Stimulated activated CD4-positive, alpha-beta T cell treated with anti-CD3 and anti-CD28 coated beads, Interleukin-1b, Interleukin-23, amount 100 ng/mL, for 4 hours (primary cell): ENCODE measurements at places on chromosomes 7 and 10.

- DNase-seq: no peak
These were observed 125.7 kb downstream of the ARHGAP22 start for GRCh38 chr10:48478980-48479811.

- no peak for DNase-seq
These were observed 87.8 kb upstream of the KLF6 start for GRCh38 chr10:3872712-3873329.

DNA sequence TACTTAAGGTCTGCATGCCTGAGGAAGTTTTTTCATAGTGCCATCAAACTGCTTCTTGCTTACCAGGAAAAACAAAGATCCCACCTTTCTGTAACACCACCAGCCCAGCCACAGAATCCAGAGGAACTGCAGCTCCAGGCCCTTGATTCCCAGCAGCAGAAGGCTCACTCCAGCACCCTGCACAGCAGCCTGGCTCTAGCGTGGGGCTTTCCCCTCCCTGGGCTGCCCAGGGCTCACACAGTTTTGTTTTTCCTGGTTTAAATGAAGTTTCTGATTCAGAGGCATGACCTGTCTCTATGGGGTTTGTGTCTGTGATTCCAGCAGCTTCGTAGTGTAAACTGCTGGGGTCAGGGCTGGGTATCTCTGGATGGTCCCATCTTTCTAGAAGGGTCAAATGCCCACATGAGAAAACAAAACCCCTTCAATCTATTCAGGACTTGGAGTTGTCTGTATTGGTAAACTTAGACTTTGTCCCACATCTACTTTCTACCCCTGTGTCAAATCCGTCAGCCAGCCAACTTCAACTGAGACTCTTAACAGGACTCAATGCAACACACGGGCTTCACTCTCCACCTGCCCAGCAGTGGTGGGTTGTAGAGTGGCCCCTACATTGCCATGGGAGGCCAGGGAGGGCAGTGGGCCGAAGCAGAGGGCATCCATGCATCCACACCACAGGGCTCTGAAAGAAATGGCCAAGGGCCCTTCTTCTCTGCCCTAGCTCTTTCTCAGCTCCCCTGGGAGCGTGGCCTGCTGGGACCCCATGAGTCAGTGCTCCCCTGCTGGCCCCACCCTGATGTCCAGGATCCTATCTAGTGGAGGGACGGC lies 73.6 kb downstream of the ATXN7L1 start:
- no peak for DNase-seq

DNA sequence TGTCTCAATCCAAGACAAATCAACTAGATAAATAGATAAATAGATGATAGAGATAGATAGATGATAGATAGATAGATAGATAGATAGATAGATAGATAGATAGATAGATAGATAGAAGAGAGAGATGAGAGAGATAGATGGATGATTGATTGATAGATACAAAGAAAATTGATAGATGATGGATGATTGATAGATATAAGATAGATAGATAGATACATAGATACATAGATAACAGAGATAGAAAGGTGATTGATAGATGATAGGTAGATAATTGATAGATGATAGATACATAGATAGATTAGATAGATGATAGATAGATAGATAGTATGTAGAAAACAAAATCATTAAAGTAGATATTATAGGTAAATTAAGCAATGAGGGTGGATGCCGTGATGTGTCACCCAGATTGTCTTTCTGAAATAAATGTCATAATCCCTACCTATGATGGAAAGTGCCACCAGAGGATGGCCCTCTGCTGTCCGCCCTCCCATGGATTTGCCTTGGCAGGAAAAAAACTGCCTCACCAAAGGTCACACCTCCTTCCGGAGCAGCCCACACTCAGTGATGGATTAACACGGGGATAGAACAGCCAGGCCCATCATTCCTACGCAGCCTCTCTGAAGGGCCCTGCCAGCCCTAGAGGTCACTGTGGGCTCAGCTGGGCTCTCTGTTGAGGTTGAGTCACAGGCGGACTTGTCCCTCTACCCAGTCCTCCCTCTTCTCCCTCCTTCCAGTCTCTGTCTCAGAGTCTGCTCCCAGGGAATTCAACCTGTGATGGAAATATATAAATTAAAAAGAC lies 50.8 kb downstream of the KCNH2 start:
- DNase-seq: no peak

GRCh38 chr10:33653584-33654367 lies 319.3 kb upstream of the NRP1 start:
- DNase-seq: no peak

GRCh38 chr7:24824896-24825295 lies 67.6 kb upstream of the GSDME start:
- no peak for DNase-seq

- no peak for DNase-seq
These were observed 26.1 kb upstream of the RAB11FIP2 start for GRCh38 chr10:118072840-118073239.

DNA sequence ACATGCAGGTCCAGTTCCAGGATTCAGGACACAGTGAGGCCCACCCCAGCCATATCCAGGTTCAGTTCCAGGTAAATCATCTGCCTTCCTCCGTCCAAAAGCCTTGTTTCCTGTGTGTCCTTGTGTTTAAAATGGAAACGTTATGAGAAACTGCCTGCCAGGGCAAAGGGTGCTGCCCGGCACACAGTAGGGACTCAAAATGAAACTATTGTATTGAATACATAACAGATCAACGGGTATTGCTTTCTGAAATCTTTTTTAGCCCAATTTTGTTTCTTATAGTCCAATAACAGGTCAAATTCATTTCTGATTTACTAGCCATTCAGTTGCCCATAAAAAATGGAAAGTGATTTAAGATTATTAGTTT lies 115.5 kb downstream of the EGFR start:
- no peak for DNase-seq

GRCh38 chr10:98041352-98042043 lies 11.1 kb upstream of the CRTAC1 start:
- DNase-seq: no peak

DNA sequence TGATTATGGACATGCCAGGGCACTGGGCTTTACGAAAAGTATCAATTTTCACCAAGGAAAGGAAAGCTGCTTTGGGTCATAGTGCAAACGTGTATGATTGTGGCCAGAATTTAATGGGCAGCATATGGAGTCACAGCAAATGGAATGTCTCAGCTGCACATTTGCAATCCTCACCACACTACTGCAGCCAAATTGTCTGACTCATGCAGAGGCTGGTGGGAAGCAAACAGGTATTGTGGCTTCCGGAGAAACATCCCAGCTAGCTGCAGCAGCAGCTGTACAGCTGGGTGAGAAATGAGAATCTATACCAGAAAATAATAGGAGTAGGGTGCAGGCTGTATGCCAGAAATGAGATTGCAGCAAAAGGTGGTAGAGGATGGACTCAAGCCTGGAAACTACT lies 374.7 kb upstream of the VWC2 start:
- no peak for DNase-seq

DNA sequence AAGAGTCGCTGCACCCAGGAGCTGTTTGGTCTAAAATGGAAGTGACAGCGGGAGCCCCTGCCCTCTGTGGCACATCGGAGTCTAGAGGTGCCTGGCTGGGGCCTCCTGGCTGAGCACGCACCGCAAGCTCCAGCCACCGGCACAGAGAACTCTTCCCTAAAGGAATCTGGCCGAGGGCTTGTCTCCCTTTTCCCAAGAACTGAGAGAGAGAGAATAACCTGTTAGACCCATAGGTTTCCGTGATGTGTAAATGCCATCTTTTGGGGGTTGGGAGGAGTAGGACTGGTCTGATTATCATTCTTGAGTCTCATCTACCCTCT lies 47.3 kb downstream of the PROSER2 start:
- DNase-seq: no peak

GRCh38 chr7:112699725-112700513 lies 90.3 kb downstream of the TMEM168 start:
- no peak for DNase-seq

GRCh38 chr7:64893401-64893800 lies 9.7 kb upstream of the ZNF273 start:
- DNase-seq: no peak

DNA sequence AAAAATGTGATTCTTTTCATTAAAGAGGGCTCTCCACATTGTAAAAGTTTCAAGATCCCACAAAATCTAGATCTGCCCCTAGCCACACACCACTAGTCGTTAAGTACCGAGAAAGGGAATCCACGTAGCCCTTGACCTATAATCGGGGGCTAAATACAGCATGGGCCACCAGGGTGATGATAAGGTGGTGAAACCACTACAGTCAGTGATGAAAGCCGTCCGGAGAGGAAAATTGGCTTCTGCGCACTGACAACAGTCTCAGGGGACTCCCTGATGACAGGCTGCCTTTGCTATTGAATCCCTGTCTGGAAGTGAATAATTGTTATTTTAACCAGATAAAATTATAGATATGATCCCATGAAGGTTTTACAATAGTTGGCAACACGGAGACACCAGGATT lies 4.6 kb downstream of the TECTB start:
- DNase-seq: no peak

GRCh38 chr7:2203766-2204300 lies 28.9 kb downstream of the MAD1L1 start:
- no peak for DNase-seq

DNA sequence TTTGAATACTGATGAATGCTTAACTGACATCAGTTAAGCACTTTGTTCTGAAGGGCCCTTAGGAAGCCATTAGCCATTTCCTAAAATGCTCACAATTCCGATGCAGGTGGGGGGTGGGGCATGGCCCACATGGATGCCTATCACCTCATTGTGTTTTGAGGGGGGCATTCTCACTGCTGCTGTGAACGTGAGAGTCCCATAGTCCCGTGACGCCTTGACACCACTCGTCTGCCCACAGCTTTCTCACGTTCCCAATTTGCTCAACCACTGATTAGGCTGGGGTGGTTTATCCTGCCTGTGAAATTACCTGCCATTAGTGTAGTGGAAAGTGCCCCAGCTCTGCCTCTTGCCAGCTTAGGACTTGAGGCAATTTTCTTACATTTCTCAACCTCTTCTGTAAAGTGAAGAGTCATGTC lies 31.9 kb downstream of the DUSP5 start:
- no peak for DNase-seq

DNA sequence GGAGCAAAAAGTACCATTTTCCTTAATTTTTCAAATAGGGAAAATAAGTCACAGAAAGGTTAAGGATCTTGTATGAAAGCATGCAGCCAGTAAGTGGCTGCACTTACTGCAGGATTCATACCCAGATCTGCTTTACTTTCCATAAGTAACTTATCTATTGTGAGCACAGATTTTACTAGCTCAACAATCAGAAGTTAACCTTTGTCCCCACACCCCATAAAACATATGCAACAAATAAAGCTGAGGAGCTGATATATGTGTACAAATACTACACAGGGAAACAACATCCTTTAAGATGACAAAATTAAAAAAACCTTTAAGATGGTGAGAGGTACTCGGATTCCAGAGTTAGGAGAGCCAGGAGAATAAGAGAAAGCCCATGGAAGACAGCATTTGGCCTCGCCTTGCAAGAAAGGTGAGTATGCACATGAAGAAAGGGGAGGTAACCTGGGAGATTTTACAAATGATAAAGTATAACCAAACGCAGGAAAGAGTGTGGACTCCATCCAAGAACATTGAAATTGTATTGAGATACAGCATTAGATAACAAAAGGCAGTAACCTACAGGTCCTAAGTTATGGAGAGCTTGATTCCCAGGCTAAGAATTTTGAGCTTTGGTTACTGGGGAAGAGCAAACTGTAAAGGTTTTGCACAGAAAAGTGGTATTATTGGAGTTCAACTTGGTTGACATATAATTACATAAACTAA lies 87.1 kb downstream of the ITGB8 start:
- no peak for DNase-seq

DNA sequence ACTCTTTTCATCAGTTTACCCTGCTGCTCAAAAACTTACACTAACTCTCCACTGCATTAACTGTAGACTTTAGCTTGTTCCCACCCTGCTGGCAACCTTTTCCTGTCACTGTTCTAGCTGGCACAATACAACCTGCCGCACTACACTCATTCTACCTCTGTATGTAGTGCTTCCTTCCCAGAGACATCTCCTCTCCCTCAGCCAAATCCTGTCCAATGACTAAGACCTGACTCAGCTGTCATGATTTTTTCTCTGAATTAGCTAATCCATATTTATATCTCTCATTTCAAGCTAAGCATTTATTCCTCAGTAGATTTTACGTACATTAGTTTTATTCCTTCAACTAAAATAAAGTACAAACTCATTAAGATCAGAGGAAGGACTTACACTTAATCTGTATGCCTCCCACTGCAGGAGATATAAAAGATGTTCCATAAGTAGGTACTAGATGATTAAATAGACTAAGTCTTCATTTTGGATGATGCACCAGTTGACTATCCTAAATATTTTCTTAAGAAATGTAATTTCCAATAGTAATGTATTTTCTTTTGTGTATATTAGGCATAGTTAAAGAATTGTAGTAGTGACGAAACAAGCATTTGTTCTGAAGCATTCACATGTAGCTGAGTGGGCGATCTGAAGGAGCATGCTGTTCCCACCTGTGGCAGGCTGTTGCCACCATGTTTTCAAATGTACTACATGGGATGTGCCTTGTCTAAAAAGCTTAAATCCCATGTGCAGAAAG lies 189.1 kb downstream of the SKAP2 start:
- DNase-seq: no peak
